Hypothalamus (tissue), 51 donors: ENCODE measurements at places on chromosomes 1 and 21.

GRCh38 chr1:241551759-241552638, 19.8 kb downstream of the KMO start:
- no peak for DNase-seq

GRCh38 chr1:183070234-183070922, 47.2 kb downstream of the LAMC1 start:
- DNase-seq: no peak

GRCh38 chr1:204468206-204468605, 26.4 kb downstream of the PIK3C2B start:
- DNase-seq: peak; percentile 47

DNA sequence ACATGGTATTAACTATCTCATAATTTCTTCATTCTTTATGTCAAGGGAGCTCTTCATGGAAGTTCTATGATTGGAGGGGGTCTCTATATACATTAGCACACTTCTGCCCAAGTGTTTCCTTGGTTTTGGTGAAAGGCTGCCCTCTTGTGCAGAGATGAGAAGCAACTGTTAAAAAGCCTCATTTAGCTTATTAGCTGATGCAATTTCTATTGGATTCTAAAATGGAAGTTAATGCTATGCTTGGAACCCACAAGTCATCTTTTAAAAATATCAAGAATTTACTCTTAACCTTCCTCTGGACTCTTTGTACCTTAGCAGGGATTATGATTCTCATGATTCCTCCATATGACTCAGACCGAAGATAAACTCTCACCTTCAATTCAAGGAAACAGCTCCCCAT, 328.9 kb downstream of the PTBP2 start:
- no peak for DNase-seq

DNA sequence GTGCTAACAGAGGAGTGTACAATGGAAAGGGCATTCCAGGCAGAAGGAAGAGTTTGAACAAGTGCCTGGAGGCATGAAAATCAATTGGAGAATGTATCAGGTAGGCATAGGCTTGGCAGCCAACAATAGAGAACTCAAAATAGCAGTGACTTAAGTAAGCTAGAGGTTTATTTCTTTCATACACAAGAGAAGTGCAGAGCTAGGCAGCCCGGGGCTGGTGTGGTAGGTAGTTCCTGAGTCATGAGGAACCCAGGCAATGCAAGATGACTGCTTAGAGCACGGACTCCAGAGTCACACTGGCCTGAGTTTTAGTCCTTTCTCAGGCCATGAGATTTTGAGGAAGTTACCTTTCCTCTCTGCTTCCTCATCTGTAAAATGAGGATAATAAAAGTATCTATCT, 74.8 kb upstream of the LRRN2 start:
- no peak for DNase-seq
